ENCODE measurements at places on chromosomes 3 and 15. TPM values are rescaled to one million over a fixed set of nuclear protein-coding genes. Genes with fewer than 3 reads are reported as not detected.

The TICRR gene
- 14.3 TPM for total RNA-seq

The KCNMB3 gene
- 2.4 TPM for total RNA-seq

The WNT7A gene
- not detected for total RNA-seq

The PLSCR2 gene
- not detected for total RNA-seq

The ZNF385D gene
- not detected for total RNA-seq

The C3orf70 gene
- 2.4 TPM for total RNA-seq

The CIP2A gene
- total RNA-seq, result 54.1 TPM

The IQCF6 gene
- not detected for total RNA-seq

The MKRN2OS gene
- not detected for total RNA-seq

The SPSB4 gene
- not detected for total RNA-seq

The GNAT1 gene
- total RNA-seq, result 0.15 TPM

The BSN gene
- 0.70 TPM for total RNA-seq

The CDC25A gene
- total RNA-seq, result 45.4 TPM

The GRM2 gene
- 0.07 TPM for total RNA-seq

DNA sequence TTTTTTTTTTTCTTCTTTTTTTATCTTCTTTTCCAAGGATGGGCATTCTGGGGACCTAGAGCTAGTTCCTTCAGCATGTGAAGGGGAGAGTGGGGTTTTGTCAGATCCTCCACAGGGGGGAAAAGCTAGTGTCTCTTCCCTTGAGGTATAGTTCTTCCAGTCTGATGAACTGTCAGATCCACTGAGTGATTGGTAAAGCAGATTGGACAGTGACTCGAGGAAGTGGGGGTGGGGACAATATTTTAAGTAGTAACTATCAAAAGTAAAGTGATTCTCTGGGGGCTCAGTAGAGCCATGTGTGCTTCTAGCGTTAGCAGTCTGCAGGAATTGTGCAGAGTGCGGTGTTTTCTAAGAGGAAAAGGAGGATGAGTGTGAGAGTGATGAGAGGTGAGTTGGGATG is 62.0 kb upstream of the TRIM71 start:
- H3K4me1 ChIP-seq, result peaks cover 16% of the 10 kb centered on the region
- H3K27me3 ChIP-seq, result no peaks in the 10 kb centered on the region
- no peak overlapping the region for H3K27ac ChIP-seq

DNA sequence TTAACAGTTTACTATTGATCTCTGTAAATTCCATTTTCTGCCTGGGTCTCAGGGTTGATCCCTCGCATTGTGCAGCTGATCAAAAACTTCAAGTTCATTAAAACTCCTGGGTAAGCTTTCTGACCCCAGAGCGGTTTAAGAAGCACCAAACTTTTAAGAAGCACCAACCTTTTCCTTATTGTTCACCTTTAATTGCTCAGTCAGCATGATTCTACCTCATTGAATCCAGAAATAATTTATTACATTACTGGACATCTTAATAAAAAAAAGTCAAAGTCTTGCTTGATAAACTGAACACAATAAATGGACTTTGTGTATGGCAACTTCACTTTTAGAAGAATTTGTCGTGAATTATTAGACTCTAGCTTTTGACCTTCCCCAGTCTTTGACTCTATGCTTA is 46.9 kb downstream of the HDGFL3 start:
- no peaks in the 10 kb centered on the region for H3K27me3 ChIP-seq
- H3K4me3 ChIP-seq, result no peak overlapping the region
- no peaks in the 10 kb centered on the region for H3K4me1 ChIP-seq

DNA sequence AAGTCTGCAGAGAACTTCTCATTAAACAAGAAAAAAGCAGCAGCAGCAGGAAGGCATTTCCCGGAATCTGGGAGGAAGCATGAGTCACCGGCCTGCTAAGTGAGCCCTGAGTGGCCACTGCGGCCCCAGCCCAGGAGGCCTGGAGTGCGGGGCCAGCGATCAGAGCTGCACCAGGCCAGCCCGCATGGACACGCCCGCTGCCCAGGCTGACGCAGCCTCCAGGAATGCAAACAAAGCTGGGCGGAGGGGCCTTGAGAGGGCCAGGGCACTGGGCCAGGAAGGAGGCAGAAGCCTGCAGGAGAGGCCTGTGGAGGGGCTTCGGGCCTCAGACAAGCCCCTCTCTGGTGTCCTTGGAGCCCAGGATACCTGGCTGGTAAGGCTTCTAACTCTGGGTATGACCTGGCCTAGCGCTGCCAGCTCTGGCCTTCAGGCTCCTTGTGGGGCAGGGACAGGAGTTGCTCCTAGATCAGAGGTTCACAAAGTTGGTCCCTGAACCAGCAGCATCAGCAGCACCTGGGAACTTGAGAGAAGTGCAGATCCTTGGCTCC is 101.2 kb downstream of the SMAD6 start:
- no peak overlapping the region for H3K27ac ChIP-seq
- H3K36me3 ChIP-seq, result no peaks in the 10 kb centered on the region
- DNase-seq, result peak; percentile 84
- H3K27me3 ChIP-seq, result no peaks in the 10 kb centered on the region
- H3K4me3 ChIP-seq, result peak overlapping the region; percentile 50

- peaks cover 31% of the 10 kb centered on the region for H3K27me3 ChIP-seq
- H3K4me1 ChIP-seq, result peaks cover 43% of the 10 kb centered on the region
- H3K4me3 ChIP-seq, result no peak overlapping the region
- DNase-seq, result no peak
- no peak overlapping the region for H3K27ac ChIP-seq
Measured at GRCh38 chr15:65396283-65396964, 18.6 kb upstream of the IGDCC3 start.

- no peaks in the 10 kb centered on the region for H3K36me3 ChIP-seq
- no peak for DNase-seq
- H3K27me3 ChIP-seq, result no peaks in the 10 kb centered on the region
- H3K27ac ChIP-seq, result no peak overlapping the region
- no peak overlapping the region for H3K4me3 ChIP-seq
Measured at GRCh38 chr15:38408576-38408975, 45.4 kb upstream of the FAM98B start.

- no peak for DNase-seq
- H3K4me3 ChIP-seq, result no peak overlapping the region
- H3K27ac ChIP-seq, result no peak overlapping the region
- H3K36me3 ChIP-seq, result no peaks in the 10 kb centered on the region
- no peaks in the 10 kb centered on the region for H3K4me1 ChIP-seq
Measured at GRCh38 chr3:10328460-10329071, 7.7 kb upstream of the SEC13 start.

DNA sequence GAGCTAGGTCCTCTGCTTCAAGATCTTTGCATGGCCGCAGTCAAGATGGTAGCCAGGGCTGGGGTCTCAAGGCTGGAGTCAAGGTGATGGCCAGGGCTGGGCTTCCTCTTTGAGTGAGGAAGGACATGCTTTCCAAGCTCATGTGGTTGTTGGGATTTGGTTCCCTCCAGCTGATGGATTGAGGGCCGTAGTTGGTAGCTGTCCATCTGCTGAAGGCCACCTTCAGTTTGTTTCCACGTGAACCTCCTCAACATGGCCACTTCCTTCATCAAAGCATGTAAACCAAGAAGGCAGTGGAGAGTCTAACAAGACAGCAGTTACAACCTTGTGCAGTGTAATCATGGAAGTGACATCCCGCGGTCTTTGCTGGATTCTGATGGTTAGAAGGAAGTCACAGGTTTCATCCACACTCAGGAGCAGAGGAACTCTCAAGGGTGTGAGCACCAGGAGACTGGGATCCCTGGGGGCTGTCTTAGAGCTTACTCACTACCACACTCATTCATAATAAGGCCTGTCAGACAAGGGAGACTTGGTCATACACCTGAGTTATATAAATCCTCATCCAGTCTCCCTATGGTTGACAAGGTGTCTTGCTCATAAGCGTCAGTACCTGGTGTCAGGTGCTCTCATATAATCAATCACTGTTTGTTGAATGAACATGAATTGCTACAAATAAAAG is 42.1 kb downstream of the ABHD5 start:
- no peak for DNase-seq
- no peak overlapping the region for H3K4me3 ChIP-seq
- no peaks in the 10 kb centered on the region for H3K27me3 ChIP-seq
- H3K27ac ChIP-seq, result no peak overlapping the region

DNA sequence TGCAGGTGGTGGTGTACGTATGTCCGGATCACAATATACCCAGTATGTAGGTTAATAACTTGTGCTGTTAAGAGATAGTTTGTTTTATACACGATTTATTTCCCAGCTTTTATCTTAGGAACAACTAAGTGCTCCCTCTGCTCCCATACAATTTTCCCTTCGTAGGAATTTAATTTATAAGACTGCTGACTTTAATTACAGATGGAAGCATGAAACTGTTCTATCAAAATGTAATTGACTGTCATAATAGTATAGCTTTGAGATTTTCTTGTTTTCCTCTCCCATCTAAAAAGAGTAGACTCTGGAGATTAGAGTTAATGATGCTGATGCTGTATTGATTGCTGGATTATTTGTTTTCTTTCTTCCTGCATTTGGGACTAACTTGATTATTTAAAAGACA is 370.7 kb upstream of the SGO1 start:
- no peak overlapping the region for H3K4me3 ChIP-seq
- no peaks in the 10 kb centered on the region for H3K27me3 ChIP-seq
- no peak overlapping the region for H3K27ac ChIP-seq
- no peaks in the 10 kb centered on the region for H3K36me3 ChIP-seq

DNA sequence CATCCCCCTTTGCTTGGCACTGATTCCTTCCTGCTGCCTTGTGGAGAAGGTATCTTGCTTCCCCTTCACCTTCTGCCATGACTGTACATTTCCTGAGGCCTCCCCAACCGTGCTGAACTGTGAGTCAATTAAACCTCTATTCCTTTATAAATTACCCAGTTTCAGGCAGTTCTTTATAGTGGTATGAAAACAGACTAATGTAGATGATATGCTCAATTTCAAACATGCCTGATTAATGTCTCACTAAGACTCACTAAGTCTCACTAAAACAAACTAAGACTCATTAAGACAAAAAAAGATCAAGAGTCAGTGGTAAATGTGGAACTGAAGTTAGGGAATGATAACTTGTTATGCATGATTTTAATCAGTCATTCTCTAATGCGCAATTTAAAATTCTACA is 606.6 kb downstream of the RBMS3 start:
- no peaks in the 10 kb centered on the region for H3K36me3 ChIP-seq
- no peak overlapping the region for H3K27ac ChIP-seq
- no peak for DNase-seq
- no peaks in the 10 kb centered on the region for H3K27me3 ChIP-seq
- no peak overlapping the region for H3K4me3 ChIP-seq

DNA sequence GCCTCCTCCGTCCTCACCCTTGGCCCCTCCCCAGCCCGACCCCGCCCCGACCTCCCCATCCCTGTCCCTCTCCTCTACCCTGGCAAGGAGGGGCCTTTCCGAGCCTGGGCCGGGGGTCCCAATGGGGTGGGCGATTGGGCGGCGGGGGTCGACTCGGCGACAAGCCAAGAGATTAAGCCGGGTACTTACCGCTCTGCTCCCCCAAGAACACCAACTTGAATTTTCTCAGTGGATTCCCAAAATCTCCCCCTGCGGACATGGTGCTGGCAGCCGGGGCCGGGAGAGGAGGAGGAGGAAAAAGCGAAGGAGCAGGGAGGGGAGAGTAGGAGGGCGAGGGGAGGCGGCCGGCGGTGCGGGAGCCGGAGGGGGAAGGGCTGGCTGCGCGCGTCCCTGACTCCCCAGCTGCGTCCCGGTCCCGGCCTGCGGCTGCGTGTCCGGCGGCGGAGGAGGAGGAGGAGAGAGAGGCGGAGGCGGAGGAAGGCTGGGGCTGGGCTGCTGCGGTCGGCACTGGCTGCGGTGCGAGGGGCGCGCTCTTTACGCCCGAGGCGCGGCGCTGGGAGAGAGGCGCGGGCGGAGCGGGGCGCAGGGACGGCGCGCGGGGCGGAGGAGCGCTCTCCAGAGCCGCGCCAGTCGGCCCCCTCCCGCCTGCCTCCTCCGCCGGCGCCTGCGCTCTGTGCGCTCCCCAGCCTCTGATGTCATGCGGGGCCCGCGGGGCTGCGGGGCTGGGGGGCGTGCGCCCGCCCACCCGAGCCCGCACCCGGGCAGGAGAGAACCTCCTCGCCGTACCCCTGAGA is at the start of gene RAB6B:
Gene RAB6B (minus strand): TSS at position 675 of the 794 bp plus-strand sequence. CDS start 416 bp downstream, at position 259.
- no peak for DNase-seq
- H3K27me3 ChIP-seq, result peaks cover 53% of the 10 kb centered on the region
- no peak within 1 kb of the TSS for H3K27ac ChIP-seq
- no peaks in the 10 kb centered on the region for H3K36me3 ChIP-seq
- peak within 1 kb of the TSS; percentile 73 for H3K4me3 ChIP-seq
- no peaks in the 10 kb centered on the region for H3K4me1 ChIP-seq

DNA sequence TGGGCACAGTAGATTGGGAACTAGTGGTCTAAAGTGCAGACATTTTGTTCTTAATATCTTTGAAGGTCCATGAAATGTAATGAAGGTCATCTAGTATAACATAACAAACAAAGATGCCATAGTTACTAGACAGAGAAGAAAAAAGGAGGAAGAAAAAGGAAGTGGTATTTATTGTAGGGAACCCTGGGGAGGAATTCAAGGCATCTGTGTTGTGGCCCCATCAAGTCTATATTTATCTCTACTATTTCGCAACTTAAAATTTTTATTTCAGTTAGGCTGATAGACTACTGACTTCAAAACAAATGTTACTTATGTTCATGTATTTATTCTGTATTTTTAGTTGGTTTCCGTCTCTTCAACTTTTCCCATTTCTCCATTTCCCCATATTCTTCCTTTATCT is 48.9 kb upstream of the ZDHHC23 start:
- H3K4me3 ChIP-seq, result no peak overlapping the region
- H3K4me1 ChIP-seq, result peaks cover 9% of the 10 kb centered on the region
- no peaks in the 10 kb centered on the region for H3K36me3 ChIP-seq
- H3K27ac ChIP-seq, result no peak overlapping the region
- H3K27me3 ChIP-seq, result no peaks in the 10 kb centered on the region
- no peak for DNase-seq

- no peaks in the 10 kb centered on the region for H3K36me3 ChIP-seq
- no peak overlapping the region for H3K27ac ChIP-seq
- no peaks in the 10 kb centered on the region for H3K27me3 ChIP-seq
- peaks cover 56% of the 10 kb centered on the region for H3K4me1 ChIP-seq
Measured at GRCh38 chr15:39267685-39268084, 313.2 kb upstream of the THBS1 start.

- H3K4me1 ChIP-seq, result no peaks in the 10 kb centered on the region
- no peak for DNase-seq
- H3K27me3 ChIP-seq, result no peaks in the 10 kb centered on the region
- H3K4me3 ChIP-seq, result no peak overlapping the region
- H3K27ac ChIP-seq, result no peak overlapping the region
Measured at GRCh38 chr3:12114251-12114650, 44.5 kb downstream of the TIMP4 start.

- no peaks in the 10 kb centered on the region for H3K27me3 ChIP-seq
- no peak for DNase-seq
- no peak overlapping the region for H3K4me3 ChIP-seq
- H3K4me1 ChIP-seq, result peaks cover 12% of the 10 kb centered on the region
Measured at GRCh38 chr3:69008980-69009379, 4.5 kb downstream of the EOGT start.

GRCh38 chr3:31610700-31611275 is 78.1 kb downstream of the STT3B start:
- H3K27me3 ChIP-seq, result no peaks in the 10 kb centered on the region
- peaks cover 11% of the 10 kb centered on the region for H3K36me3 ChIP-seq
- H3K4me1 ChIP-seq, result no peaks in the 10 kb centered on the region
- DNase-seq, result peak; percentile 23

DNA sequence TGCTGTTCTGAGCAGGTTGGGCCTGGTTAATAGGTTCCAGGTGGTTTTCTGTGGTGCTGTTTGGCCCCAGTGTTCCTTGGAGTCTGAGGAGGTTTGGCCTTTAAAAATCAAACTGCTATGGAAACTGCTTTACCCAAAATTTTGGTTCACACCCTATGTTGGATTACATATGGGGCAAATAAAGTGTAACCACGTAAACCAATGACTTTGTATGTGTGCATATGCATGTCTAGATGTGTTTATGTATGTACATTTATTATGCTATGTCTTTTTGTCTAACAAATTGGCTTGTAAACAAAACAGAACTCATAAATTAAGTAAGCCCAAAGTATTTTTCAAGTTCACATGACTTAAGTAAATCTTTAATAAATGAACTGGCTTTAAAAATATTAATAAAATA is 8.9 kb upstream of the XCR1 start:
- DNase-seq, result no peak
- peaks cover 11% of the 10 kb centered on the region for H3K4me1 ChIP-seq
- no peak overlapping the region for H3K27ac ChIP-seq
- no peaks in the 10 kb centered on the region for H3K36me3 ChIP-seq
- H3K4me3 ChIP-seq, result no peak overlapping the region
